ENCODE measurements at places on chromosomes 1 and 21. TPM values are rescaled to one million over a fixed set of nuclear protein-coding genes. Genes with fewer than 3 reads are reported as not detected.
A peak's percentile ranks its signal among the peaks of the same experiment; 100 is the strongest.

DNA sequence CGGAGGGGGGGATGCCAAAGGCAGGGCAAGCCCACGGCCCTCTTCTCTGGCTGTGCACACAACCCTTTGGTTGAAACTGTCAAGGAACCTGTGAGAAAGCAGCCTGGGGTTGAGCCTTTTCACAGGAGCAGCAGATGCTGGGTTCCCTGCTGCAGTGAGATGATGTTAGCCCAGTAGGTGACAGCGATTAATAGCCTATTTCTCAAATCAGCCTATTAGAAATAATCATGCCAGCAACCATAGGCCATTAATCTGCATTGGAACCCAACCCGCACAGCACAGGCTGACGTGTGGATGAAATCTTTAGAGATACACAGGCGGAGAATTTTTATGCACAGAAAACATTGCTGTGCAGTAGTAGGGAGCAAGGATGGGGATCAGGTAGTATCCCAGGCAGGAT lies 637.5 kb downstream of the AJAP1 start:
- H3K4me3 ChIP-seq: no peak overlapping the region
- no peaks in the 10 kb centered on the region for H3K4me1 ChIP-seq
- no peak overlapping the region for H3K27ac ChIP-seq
- peaks cover 15% of the 10 kb centered on the region for H3K27me3 ChIP-seq
- DNase-seq: no peak

GRCh38 chr1:113813218-113813617 lies 942 bp upstream of the RSBN1 start:
- H3K36me3 ChIP-seq: no peaks in the 10 kb centered on the region
- H3K27me3 ChIP-seq: no peaks in the 10 kb centered on the region
- H3K4me3 ChIP-seq: peak overlapping the region; percentile 82
- H3K27ac ChIP-seq: no peak overlapping the region

DNA sequence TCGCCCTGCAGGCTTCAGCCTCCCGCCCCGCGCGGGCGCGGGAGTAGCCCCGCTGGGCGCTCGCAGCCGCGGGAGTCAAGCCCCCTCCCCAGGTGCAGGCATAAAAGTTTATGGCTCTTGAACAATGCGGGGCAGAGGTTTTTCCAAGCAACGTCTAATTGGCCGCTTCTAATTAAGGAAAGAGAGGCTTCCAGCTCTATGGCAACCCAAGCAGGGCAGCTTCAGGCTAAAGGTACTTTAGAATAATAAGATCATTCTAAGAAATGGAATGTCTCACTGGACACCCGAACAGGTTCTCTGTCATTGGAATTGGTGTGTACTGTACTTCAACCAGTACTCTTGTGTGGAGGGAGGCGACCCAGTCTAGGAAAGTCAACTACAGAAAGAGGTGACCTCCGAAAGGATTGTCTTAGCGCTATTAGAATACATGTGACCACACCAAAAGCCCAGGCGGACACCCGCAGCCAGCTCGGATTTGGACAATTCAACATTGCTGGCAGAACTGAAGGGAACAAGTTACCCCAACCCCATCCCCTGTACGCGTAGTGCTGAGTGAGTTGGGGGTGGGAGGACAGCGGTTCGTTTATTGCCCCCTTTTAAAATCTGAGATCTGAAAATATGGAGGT lies 12.5 kb downstream of the NR5A2 start:
- no peaks in the 10 kb centered on the region for H3K36me3 ChIP-seq
- H3K4me1 ChIP-seq: peaks cover 20% of the 10 kb centered on the region
- no peak for DNase-seq
- H3K4me3 ChIP-seq: peak overlapping the region; percentile 63

- H3K4me3 ChIP-seq: no peak overlapping the region
- peaks cover 11% of the 10 kb centered on the region for H3K36me3 ChIP-seq
- DNase-seq: peak; percentile 58
- no peak overlapping the region for H3K27ac ChIP-seq
- no peaks in the 10 kb centered on the region for H3K27me3 ChIP-seq
- peaks cover 8% of the 10 kb centered on the region for H3K4me1 ChIP-seq
Measured at GRCh38 chr21:32457360-32457840, 44.9 kb downstream of the EVA1C start.

DNA sequence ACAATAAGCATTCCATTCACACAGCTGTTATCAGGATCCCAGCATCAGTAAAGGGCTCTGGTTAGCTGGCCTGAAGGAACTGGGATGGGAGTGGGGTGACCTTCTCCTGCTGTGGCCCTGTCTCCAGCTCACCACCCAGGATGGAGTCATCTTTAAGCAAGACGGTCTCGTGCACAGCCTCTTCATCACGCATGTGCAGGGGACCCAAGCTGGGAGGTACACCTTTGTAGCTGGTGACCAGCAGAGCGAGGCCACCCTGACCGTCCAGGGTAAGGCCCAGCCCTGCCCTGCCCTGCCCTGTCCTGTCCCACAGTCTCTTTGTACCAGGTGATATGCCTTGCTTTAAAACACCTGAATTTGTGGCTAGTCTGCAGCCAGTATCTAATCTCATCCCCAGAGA lies 24.3 kb downstream of the IGFN1 start:
- no peaks in the 10 kb centered on the region for H3K27me3 ChIP-seq
- no peak for DNase-seq
- no peak overlapping the region for H3K27ac ChIP-seq
- no peaks in the 10 kb centered on the region for H3K4me1 ChIP-seq
- H3K36me3 ChIP-seq: peaks cover 57% of the 10 kb centered on the region

GRCh38 chr21:14589855-14590563 lies 43.9 kb upstream of the SAMSN1 start:
- H3K27me3 ChIP-seq: no peaks in the 10 kb centered on the region
- no peak overlapping the region for H3K27ac ChIP-seq
- no peak overlapping the region for H3K4me3 ChIP-seq
- DNase-seq: no peak
- no peaks in the 10 kb centered on the region for H3K36me3 ChIP-seq

GRCh38 chr1:14280909-14281308 lies 317.6 kb upstream of the KAZN start:
- no peak overlapping the region for H3K4me3 ChIP-seq
- no peak overlapping the region for H3K27ac ChIP-seq
- no peaks in the 10 kb centered on the region for H3K36me3 ChIP-seq
- no peaks in the 10 kb centered on the region for H3K4me1 ChIP-seq

- no peak for DNase-seq
- no peaks in the 10 kb centered on the region for H3K4me1 ChIP-seq
- no peak overlapping the region for H3K27ac ChIP-seq
- H3K27me3 ChIP-seq: no peaks in the 10 kb centered on the region
- no peak overlapping the region for H3K4me3 ChIP-seq
Measured at GRCh38 chr21:41428311-41428710, 2.3 kb downstream of the MX1 start.

GRCh38 chr1:20385630-20386029 lies 95.0 kb downstream of the VWA5B1 start:
- no peak overlapping the region for H3K27ac ChIP-seq
- no peak for DNase-seq
- H3K36me3 ChIP-seq: no peaks in the 10 kb centered on the region
- no peak overlapping the region for H3K4me3 ChIP-seq
- no peaks in the 10 kb centered on the region for H3K27me3 ChIP-seq

GRCh38 chr1:52571783-52572182 lies 18.9 kb upstream of the TUT4 start:
- no peak overlapping the region for H3K27ac ChIP-seq
- no peaks in the 10 kb centered on the region for H3K4me1 ChIP-seq
- no peaks in the 10 kb centered on the region for H3K27me3 ChIP-seq
- no peak overlapping the region for H3K4me3 ChIP-seq

- no peak overlapping the region for H3K27ac ChIP-seq
- no peak for DNase-seq
- peaks cover 98% of the 10 kb centered on the region for H3K36me3 ChIP-seq
- H3K4me3 ChIP-seq: no peak overlapping the region
Measured at GRCh38 chr1:46577671-46578070, 26.2 kb upstream of the KNCN start.

DNA sequence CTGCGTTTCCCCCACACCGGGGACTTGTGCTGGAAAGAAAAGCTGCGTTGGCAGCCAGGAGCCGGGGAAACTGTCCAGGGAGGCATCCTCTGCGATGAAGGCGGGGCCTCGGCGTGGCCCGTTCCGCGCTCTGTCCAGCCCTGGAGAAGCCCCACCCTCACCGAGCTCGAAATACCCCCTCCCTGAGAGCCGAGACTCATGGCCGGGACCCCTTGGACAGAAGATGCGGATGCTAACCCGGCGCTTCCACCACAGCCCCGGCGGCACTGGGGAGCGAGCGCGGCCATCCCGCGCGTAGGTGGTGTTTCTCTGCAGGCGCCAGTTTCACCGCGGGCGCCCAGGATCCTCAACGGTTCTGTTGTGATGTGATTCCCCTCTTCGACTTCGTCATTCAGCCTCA lies 31.6 kb downstream of the PDE9A start:
- peak; percentile 50 for DNase-seq
- no peak overlapping the region for H3K27ac ChIP-seq
- peaks cover 9% of the 10 kb centered on the region for H3K27me3 ChIP-seq
- no peaks in the 10 kb centered on the region for H3K36me3 ChIP-seq
- no peaks in the 10 kb centered on the region for H3K4me1 ChIP-seq

- H3K27me3 ChIP-seq: no peaks in the 10 kb centered on the region
- peak; percentile 31 for DNase-seq
- no peaks in the 10 kb centered on the region for H3K36me3 ChIP-seq
- no peak overlapping the region for H3K4me3 ChIP-seq
- H3K27ac ChIP-seq: no peak overlapping the region
Measured at GRCh38 chr1:15337656-15338402, 71.9 kb upstream of the EFHD2 start.

DNA sequence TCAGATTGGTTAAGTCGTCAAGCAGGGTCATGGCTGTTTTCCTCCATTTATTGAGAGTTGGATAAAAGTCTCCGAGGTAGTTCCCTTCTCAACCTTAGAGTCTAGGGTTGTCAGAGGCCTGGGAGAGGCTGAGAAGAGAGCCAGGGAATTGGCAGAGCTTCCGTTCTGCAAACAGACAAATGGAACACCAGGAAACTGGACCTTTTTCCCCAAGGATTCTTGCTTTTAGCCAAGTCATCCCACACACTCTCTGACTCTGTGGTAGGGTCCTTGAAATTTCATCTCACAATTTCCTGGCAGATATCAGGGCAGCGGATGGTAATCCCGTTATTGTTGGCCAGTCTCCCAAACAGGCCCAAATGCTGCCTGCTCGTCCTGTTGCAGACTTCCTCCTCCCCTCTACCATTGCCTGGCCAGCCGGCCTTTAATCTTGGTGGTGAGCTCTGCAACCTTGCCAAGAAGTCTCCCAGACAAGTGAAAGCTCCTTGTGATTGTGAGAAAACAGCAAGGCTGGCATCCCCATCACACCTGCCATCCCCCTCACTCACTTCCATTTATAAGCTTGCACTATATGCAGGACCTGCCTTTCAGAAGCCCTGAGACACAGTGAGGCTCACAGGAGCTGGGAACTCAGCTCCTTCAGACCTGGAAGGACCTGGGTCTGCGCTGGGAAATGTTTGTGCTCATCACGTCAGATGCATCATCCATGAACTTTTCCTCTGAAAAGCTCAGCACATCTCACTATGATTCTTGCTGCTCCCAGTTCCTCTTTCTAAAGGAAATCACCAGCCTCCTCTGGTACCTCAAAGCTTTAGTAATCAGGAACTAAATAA lies 13.7 kb upstream of the SRP9 start:
- no peak for DNase-seq
- peak overlapping the region; percentile 12 for H3K27ac ChIP-seq
- no peak overlapping the region for H3K4me3 ChIP-seq
- peaks cover 36% of the 10 kb centered on the region for H3K4me1 ChIP-seq

GRCh38 chr1:3530926-3531818 lies 76.7 kb downstream of the ARHGEF16 start:
- H3K36me3 ChIP-seq: no peaks in the 10 kb centered on the region
- H3K27ac ChIP-seq: peak overlapping the region; percentile 77
- no peaks in the 10 kb centered on the region for H3K27me3 ChIP-seq
- peak; percentile 83 for DNase-seq
- H3K4me1 ChIP-seq: peaks cover 26% of the 10 kb centered on the region

DNA sequence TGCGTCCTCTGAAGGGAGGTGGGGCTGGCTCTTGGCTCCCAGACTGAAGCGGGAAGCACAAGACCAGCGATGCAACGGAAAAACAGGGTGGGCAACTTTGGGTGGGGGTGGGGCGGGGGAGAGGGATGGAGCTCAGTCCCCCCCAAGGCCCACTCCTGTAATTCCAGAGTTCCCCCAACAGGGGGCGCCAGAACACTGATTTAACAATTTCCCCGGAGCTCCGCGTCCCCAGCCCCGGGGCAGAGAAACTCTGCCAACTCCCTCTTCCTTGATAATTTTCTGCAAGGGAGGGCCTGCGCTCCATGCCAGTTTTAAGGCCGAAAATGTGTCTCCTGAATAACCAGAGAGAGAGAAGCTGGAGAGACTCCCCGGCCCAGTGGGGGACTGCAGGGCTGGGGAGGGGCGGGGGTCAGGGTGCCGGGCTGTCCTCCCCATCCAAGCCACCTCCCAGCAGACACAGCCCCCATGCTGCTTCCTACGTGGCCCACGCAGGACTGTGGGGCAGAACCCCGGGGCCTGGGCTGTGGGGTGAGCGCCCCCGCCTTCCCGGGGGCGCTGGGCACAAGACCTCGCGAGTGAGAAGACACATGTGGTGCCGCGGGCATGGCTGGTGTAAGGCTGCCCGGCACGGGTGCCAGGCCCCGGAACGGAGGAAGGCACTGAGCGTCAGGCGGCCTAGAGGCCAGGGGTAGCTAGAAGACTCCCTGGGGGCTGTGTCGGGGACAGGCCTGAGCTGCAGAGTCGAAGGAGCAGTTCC lies 51.4 kb downstream of the KIF21B start:
- H3K27ac ChIP-seq: no peak overlapping the region
- H3K4me3 ChIP-seq: no peak overlapping the region
- DNase-seq: peak; percentile 77
- no peaks in the 10 kb centered on the region for H3K36me3 ChIP-seq
- H3K4me1 ChIP-seq: no peaks in the 10 kb centered on the region

GRCh38 chr1:39753132-39754025 lies 14.7 kb downstream of the PPIE start:
- H3K36me3 ChIP-seq: no peaks in the 10 kb centered on the region
- H3K4me3 ChIP-seq: no peak overlapping the region
- no peak for DNase-seq
- no peaks in the 10 kb centered on the region for H3K27me3 ChIP-seq
- no peak overlapping the region for H3K27ac ChIP-seq

- DNase-seq: no peak
- no peaks in the 10 kb centered on the region for H3K27me3 ChIP-seq
- no peaks in the 10 kb centered on the region for H3K4me1 ChIP-seq
- H3K36me3 ChIP-seq: no peaks in the 10 kb centered on the region
- H3K4me3 ChIP-seq: no peak overlapping the region
Measured at GRCh38 chr1:246210756-246211155, 296.3 kb downstream of the SMYD3 start.

GRCh38 chr1:175195281-175195680 lies 2.7 kb upstream of the KIAA0040 start:
- H3K4me1 ChIP-seq: peaks cover 22% of the 10 kb centered on the region
- H3K27ac ChIP-seq: no peak overlapping the region
- H3K4me3 ChIP-seq: no peak overlapping the region
- H3K36me3 ChIP-seq: no peaks in the 10 kb centered on the region
- no peaks in the 10 kb centered on the region for H3K27me3 ChIP-seq

GRCh38 chr1:116664366-116664977 lies 3.1 kb downstream of the IGSF3 start:
- peaks cover 65% of the 10 kb centered on the region for H3K27me3 ChIP-seq
- H3K4me3 ChIP-seq: no peak overlapping the region
- no peak overlapping the region for H3K27ac ChIP-seq
- peaks cover 8% of the 10 kb centered on the region for H3K4me1 ChIP-seq

GRCh38 chr1:24939040-24939674 lies 9.1 kb upstream of the RUNX3 start:
- H3K36me3 ChIP-seq: no peaks in the 10 kb centered on the region
- DNase-seq: no peak
- no peaks in the 10 kb centered on the region for H3K27me3 ChIP-seq
- H3K27ac ChIP-seq: no peak overlapping the region
- no peak overlapping the region for H3K4me3 ChIP-seq
- no peaks in the 10 kb centered on the region for H3K4me1 ChIP-seq

C1QB gene
- 25.6 TPM for total RNA-seq

SEMA6C gene
- total RNA-seq: 145 TPM

TDRD10 gene
- total RNA-seq: 0.50 TPM

FCRL6 gene
- 0.39 TPM for total RNA-seq

TRAF3IP3 gene
- 0.84 TPM for total RNA-seq

GJC2 gene
- total RNA-seq: 0.92 TPM

EXOSC10 gene
- 21.7 TPM for total RNA-seq
